ENCODE measurements at places on chromosomes 1 and 21.
A peak's percentile ranks its signal among the peaks of the same experiment; 100 is the strongest.

DNA sequence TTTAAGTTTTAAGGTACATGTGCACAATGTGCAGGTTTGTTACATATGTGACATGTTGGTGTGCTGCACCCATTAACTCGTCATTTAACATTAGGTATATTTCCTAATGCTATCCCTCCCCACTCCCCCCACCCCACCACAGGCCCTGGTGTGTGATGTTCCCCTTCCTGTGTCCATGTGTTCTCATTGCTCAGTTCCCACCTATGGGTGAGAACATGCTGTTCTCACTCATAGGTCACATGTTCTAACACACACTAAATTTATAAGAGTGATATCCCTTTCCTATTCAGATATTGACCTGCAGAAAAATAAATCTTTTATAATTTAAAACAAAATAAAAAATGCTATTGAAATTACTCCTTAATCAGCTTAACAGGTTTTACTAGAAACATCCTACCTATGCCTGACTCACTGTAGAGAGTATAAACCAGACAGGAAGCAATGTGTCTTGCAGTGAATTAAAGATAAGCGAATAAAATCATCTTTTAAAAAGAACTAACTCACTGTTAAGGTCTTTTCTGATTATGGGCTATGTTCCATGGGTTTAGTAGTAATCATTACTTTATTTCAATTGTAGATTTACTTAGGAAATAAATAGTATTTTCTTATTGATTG lies 82.0 kb upstream of the DPH5 start:
- DNase-seq: no peak

- peak; percentile 66 for DNase-seq
Measured at GRCh38 chr1:155070721-155071569, 7.4 kb downstream of the EFNA4 start.

DNA sequence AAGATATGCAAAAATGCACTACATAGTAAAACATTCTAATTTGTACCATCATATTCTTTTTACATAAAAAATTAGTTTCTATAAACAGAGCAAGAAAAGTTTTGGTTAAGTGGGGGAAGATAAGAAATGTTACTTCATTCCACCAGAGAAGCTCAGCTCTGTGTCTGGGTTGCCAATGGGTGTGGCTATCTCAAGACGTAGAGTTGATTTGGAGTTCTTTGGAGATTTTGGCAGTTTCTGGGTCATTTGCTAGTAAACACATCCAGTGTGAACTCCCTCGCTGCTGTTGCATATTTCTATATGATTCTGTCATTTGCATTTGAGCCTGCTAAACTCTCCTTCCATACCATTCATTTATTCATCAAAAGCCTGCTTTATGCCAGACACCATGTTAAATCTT lies 7.2 kb downstream of the RGL1 start:
- DNase-seq: no peak

DNA sequence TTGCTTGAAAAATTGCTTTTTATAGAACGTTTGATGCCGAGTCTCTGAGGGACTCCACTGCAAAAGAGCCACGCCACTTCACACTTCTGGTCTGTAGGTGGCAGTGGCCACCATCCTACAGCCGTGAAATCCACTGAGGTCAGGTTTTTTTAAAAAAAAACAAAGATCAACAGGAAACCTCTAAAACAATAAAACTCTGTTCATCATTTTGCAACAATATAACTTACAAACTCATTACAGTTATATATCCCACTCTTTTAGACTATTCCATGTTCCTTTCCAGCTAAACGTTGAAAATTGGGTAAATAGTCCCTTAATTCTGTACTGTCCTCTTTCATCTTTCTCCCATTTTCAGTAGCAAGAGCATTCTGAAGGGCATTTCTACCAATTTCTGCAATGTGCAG lies 64.6 kb upstream of the FMN2 start:
- no peak for DNase-seq

DNA sequence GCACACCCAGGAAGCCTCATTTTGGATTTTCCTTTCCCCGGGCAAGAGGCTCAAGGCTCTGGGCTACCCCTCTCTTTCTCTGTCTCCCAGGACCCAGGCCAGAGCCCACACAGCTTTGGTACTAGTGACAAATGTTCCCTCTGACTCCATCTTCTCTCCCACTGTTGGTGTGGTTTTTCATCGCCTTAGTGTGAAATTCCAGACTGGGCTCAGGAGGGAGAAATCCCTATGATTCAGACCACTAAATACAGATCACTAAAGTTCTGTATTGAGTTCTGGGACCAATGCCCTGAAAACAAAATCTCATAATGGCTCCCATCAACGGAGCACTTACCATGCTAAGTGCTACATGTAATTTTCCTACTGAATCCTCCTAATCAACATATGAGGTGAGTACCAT lies 26.1 kb downstream of the IQGAP3 start:
- DNase-seq: no peak

DNA sequence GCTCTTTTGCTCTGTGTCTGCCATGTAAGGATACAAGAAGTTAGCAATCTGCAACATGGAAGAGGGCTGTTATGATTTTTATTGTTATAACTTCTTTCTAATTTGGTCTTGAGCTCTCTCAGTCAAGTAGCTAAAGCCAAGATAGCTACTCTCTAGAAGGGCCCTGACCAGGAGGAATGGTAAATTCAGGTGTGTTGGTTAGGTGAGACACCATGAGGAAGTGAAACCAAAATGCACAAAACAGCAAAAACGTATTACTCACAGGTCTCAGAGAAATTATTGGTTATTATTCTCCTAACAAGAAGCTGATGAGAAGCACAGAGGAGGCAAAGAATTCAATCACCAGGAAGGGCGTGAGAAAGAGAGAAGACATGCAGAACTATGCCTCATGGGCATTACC lies 51.8 kb upstream of the INSL5 start:
- DNase-seq: no peak

- no peak for DNase-seq
Measured at GRCh38 chr1:35600593-35600992, 27.5 kb downstream of the TFAP2E start.

DNA sequence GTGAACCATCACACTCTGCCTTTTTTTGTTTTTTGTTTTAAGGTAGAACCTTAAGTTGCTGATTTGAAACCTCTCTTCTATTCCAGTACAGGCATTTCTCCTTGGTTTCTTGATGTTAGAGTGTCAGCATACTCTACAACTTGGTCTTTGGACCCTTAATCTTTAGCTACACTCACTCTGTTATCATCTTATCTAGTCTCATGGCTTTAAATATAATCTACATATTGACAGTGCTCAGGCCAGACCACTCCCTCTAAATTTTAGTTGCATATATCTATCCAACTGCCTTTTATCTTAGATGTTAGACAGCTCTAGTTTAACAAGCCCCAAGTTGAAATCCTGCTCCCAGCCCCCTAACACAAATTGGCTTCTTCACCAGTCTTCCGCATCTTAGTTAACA lies 22.1 kb downstream of the NME7 start:
- DNase-seq: no peak

DNA sequence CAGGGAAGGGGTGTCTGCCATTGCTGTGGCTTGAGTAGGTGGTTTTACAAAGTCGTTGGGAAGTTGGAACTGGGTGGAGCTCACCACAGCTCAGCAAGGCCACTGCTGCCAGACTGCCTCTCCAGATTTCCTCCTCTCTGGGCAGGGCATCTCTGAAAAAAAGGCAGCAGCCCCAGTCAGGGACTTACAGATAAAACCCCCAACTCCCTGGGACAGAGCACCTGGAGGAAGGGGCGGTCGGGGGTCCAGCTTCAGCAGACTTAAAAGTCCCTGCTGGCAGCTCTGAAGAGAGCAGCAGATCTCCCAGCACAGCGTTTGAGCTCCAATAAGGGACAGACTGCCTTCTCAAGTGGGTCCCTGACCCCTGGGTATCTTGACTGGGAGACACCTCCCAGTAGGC lies 124.2 kb downstream of the LHX8 start:
- DNase-seq: no peak

DNA sequence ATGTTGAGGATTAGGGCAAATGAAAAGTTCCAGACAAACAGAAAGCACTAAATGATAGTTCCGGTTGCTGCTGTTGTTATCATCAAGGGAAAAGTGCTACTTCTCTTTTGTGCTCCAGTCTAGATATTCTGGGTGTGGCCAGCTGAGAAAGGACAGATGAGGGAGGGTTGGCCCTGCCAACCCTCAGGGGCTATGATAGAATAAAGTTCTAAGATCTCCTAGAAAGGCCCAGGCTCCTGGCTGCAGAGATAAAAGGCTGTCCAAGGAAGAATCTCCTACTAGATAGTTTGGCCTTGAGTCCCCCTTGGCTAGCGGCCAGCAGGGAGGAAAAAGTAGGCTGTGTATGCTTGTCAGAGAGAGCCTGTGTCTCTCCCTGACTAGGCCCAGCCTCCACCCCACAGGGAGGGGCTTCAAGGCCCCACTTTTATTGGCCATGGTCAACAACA lies 31.5 kb downstream of the RIMS3 start:
- no peak for DNase-seq

- DNase-seq: no peak
Measured at GRCh38 chr1:64932962-64933295, 33.4 kb downstream of the JAK1 start.

DNA sequence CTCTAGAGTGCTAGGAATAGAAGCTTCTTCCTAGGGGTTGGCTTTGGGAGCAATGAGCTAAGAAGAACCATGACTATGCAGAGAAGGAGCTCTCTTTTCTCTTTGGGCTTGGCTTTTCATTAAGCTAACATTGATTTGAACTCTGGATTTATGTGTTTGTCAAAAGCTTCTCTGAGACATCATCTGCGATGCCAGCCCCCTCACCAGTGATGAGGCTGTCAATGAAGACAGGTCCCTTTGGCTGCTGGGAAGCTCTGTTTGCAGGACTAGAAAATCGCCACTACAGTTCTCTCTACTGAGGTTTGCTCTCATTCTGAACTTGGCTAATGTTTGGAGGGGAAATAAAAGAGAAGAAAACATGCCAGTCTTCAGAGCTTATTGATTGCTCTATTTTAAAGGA lies 185.0 kb downstream of the PCP4 start:
- no peak for DNase-seq

DNA sequence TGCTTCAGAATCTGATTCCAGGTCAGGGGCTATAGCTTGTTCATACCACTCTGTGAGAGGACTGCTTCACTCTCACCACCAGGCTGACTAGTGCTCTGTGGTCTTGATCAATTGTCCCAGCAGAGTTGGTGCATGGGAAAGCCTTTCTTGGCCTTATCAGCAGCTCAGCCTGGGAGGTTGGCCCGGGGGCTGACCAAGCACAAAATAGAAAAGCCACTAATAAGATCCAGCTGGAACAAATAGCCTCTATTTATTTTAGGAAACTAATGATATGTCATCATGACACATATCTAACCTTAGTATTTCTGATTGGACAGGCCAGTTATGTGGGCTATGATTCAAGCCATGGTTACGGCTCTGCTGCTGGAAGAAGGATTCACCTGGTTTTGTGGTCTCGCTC lies 134.2 kb downstream of the GDAP2 start:
- no peak for DNase-seq

- no peak for DNase-seq
Measured at GRCh38 chr1:15296585-15297321, 49.7 kb downstream of the FHAD1 start.

GRCh38 chr21:15742052-15742670 lies 12.4 kb downstream of the USP25 start:
- DNase-seq: no peak

DNA sequence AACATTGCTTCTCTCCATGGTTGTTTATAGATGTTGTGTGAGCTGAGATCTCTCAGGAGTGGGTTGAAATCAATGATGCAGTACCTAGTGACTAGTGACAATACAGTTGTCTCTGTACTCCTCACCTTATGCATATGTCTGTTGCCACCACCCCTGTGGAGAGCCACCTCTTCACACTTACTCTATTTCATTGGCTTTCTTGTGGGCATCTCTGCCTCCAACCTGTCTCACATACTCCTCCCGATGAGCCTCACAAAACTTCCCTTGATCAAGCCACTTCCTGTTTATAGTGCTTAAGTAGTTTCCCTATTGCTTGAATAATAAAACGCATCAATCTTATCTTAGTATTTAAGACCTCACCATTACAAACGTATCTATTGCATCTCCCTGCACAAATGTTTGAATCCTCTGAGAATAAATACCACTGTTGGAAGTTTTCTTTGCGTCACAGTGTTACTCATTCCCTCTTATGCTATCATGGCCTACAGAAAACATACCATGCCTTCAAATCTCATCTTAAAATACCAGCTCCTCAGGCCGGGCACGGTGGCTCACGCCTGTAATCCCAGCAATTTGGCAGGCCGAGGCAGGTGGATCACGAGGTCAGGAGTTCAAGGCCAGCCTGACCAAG lies 54.7 kb upstream of the GREM2 start:
- DNase-seq: no peak

- no peak for DNase-seq
Measured at GRCh38 chr1:223538981-223539380, 126.5 kb downstream of the CAPN8 start.

All from effector CD4-positive, alpha-beta T cell (primary cell).